ENCODE measurements at places on chromosomes 1 and 21.

DNA sequence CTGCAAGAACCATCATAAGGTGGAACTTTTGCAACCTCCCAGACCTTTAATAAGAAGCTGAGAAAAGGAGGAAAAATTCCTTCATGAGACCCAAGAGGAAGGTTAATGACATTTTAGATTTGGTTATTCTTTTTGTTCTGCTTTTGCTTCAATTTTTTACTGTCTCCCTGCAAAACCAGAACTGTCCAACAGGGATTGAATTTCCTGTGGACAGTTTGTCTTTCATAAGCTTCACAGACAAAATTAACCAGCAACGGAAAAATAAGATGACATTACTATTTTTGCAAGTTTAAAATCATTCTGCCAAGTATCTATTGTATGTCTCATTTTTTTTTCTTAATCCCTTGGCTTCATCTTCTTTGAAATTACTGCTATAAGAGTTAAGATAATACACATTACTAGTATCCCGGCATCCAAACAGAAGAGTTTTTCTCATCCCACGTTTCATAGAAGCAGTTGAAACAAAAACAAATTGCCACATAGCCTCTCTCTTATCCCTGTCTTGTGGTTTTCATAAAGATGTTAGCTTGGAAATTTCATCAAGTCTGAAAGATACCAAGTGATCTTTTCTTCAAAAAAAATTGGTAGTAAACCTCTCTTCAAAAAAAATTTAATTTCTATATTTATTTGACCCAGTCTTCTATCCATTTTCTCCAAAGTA, 465.3 kb upstream of the PTBP2 start:
- no peak for DNase-seq

DNA sequence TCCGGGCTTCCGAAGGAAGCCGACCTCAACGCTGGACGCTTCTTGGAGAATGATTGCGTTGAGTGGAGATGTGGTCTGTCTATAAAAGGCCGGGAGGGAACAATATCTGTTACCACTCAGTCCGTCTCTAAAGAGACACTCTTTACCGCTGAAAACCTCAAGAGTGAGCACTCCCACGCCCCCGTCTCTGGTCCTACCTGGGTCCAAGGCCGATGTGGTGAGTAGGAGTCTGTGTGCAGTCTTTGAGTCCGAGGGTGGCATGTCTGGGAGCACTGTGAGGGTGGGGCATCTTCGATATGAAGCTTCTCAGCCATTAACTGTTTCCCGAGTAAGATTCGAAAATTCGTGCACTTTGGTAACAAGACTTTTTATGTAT, 576 bp downstream of the ZFP69 start:
- DNase-seq, result no peak

- no peak for DNase-seq
These were observed 352.3 kb downstream of the RYR2 start for GRCh38 chr1:237394281-237394680.

DNA sequence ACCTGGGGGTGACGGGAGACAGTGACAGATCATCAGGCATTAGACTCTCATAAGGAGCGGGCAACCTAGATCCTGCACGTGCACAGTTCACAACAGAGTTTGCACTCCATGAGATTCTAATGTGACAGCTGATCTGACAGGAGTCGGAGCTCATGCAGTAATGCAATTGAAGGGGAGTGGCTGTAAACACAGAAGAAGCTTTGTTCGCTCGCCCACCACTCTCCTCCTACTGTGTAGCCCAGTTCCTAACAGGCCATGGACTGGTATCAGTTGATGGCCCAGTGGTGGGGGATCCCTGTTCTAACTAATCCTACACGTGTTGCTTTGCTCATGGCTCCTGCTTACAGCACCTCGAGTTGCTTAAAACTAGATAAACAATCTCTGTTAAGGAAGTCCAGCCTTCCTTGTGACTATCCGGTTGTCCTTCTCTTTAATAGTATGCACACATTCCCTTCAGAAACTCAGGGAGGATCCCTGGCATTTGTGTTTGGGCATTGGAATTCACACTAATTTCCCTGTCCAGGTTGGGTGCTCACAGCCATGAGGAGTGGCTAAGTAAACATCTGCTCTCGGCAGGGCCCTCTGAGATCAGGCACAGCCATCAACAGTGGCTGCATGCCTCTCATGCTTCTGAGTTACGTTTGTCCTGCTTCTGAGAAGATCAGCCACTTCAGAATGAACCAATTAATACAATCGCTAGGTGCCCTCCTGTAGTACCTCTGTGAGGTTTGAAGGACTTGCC, 21.1 kb upstream of the F3 start:
- DNase-seq, result no peak

GRCh38 chr1:242016479-242016878, 17.6 kb upstream of the MAP1LC3C start:
- DNase-seq, result no peak

DNA sequence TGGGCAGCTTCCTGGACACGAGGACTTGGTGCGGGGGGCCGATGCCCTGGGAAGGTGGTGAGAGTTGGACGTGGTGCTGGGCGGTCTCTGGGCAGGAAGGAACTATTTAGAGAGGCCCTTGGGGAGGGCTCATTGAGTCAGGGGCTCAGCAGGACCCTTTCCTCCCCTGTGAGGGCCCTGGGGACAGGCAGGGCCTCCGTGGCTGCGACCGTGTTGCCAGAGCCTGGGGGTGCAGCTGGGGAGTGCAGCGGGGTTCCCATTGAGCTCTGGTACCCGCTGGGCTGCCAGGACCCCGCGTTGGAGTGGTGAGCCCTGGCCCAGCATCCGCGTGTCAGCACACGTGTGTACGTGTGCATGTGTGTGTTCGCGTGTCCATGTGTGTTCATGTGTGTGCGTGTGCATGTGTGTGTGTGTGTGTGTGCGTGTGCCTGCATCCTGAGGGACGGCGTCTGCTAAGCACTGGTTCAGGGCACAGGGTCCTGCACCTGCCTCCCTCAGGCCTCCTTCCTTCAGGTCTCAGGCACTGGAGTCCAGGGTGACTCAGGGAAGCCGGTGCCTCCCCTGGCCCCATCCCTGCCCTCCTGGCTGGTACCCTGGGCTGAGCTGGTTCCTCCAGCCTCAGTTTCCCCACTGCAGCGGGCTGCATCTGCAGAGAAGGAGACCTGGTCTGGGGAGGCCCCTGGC, 10.7 kb downstream of the RNF223 start:
- no peak for DNase-seq

GRCh38 chr1:117699953-117700352, 94.1 kb downstream of the TENT5C start:
- DNase-seq, result no peak
